ENCODE measurements at places on chromosomes 12 and 14.

DNA sequence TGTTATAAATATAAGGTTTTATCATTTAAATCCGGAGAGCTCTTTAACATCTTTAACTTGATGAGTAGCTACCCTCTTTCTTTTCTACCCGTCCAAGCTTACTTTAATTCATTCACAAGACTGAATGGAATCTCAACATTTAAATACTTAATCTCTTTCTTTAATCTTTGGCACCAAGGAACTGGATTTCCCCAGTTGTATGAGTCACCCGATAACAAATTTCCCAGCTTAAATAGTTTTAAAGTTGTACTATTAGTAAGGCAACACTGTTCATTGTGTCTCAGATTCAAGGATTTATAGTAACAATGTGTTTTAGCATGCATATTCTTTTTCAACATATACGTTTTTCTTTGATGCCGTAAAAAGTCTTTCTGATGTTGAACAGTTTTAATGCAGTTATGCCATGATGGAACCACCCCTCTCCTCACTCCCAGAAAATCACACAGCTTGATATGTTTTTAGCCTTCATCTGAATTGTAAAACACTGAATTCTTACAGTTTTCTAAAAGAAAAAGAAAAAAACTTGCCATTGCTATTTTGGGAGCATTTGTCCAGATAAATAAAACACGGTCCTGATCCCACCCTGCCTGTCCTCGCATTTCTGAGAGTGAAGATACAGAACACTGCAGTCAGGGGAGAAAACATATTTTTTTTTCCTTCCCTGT lies 16.0 kb upstream of the LRP6 start:
- DNase-seq, result no peak

GRCh38 chr12:24697769-24698168 lies 251.1 kb downstream of the BCAT1 start:
- no peak for DNase-seq

DNA sequence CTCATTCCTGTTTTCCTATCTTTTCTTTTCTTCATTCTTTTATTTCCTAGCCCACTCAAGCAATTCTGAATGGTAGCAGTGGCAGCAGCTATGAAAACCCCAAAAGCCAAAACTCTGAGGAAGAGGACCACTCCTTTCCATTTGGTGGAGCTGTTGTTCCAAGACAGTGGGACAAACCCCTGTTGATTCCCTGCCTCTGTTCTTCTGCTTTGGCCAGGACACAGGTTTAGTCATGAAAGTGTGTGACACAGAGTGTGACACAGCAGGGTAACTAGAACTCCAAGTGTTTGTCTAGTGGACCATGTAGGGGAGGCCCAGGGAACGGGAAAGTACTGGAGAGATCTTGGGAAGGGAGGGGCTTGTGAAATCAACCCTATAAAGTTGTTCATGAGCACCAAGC lies 71.1 kb downstream of the PTCSC3 start:
- DNase-seq, result no peak

DNA sequence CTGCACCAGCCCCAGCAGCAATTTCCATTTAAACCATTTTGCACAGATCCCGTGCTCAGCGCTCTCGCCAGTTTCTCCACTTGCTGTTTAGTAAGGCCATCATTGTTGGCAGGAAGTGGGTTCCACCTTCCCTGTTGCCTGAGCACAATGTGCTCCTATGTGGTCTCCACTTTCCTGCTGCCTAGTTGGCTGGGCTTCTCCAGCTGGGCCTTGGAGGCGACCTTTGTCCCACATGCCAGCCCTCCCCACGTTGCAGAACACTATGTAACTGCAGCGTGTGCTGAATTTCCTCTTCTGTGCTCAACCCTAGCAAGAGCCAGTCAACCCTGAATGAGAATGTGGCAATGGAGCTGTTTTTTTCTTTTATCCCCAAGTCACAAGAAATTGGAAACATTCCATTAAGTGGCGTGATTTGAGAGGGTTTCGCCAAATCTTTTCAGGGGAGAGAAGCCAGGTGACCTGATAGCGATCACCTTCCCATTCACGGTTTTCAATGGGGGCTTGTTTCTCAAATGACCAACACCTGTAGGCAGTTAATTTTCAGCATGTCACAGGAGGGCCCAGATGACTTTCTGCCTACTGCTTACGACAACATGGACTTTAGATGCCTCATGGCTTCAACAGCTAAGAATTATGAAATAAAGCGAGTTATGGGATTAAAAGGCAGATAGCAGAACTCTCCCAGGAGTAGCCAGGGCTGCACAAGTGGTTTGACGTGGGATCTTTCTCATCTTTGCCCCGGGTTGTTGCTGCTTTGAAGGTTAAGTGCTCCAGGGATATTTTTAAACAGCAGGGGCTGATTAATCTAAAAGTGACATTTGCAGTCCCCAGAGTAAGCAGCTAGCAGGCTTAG lies at the start of gene ACACB:
TSS of gene ACACB (plus strand) at position 830 of the 853 bp plus-strand sequence. CDS start 22,819 bp downstream, outside the sequence.
- peak; percentile 68 for DNase-seq

DNA sequence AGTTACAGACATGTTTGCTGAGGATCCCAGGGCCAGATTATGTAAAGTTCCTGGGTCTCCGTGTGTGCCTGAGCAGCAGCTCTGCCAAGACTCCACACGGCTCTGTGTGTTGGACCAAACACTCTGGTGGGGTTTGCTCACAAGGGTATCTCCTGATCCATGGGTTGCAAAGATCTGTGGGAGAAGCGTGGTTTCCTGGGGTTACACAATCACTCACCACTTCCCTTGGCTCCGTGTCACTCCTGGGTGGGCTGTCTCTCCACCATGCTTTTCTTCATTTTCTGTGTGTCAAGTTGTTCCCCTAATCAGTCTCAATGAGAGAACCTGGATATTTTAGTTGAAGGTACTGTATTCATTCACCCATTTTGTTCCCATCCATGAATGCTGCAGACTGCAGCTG lies 1088.8 kb downstream of the FSCB start:
- peak; percentile 11 for DNase-seq

- DNase-seq, result peak; percentile 47
These were observed 44.6 kb upstream of the NPFF start for GRCh38 chr12:53551889-53552291.

GRCh38 chr14:101128478-101129321 lies 225.2 kb upstream of the RTL1 start:
- DNase-seq, result no peak

DNA sequence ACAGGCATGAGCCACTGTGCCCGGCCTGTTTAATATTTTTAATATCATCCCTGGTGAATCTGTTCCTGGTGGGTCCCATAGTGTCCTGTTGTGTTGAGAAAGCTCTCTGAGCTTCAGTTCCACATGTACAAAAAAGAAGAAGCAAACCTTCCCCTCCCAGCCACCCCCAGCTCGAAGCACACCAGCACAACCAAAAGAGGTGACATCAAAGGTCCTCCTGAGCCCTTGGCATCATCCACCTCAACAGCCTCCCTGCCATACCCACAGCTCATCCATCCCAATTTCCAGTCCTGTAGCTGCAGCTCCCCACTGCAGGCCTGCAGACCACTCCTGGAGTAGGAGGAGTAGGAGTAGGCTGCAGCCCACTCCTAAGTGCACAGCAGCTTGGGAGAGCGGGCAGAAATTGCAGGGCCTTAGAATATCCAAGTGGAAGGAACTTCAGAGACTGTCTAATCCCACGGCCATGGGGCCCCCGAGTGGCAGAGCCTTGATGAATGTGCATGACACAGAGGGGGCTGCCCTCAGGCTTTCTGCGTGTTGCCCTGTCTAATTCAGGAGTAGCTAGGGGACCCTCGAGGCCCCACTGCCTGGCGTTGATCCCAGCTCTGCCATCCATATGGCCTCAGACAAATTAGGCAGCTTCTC lies 36.7 kb upstream of the CD9 start:
- no peak for DNase-seq

DNA sequence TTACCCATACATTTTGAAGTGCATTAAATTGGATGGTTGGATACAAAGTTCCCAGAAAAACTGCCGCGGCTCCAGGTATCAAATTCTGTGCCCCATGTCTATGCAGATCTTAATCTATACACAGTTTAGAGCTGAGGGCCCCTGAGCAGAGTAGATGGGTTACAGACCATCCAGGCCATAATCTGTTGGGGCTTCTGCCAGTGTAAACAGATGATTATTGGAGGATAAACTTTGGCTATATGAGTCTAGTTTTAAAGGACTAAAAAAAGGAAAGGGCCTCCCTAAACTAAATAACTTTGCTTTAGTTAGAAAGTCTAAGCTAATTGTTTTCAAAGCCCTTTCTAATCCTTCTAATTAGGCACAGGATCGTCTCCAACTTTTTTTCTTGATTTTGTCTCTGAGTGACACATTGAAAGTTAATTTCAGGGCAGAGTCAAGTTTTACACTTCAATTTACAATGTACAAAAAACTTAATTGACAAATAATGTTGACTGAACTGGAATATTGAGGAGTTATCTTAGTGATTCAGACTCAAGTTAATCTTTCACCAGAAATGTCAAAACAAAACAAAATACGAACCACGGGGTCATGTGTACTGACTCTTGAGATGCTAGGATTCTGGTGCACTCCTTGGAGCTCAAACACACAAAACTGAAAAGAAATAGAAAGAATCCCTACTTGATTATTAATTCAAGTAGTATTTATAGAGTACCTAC lies 133.9 kb upstream of the SCAF11 start:
- no peak for DNase-seq

DNA sequence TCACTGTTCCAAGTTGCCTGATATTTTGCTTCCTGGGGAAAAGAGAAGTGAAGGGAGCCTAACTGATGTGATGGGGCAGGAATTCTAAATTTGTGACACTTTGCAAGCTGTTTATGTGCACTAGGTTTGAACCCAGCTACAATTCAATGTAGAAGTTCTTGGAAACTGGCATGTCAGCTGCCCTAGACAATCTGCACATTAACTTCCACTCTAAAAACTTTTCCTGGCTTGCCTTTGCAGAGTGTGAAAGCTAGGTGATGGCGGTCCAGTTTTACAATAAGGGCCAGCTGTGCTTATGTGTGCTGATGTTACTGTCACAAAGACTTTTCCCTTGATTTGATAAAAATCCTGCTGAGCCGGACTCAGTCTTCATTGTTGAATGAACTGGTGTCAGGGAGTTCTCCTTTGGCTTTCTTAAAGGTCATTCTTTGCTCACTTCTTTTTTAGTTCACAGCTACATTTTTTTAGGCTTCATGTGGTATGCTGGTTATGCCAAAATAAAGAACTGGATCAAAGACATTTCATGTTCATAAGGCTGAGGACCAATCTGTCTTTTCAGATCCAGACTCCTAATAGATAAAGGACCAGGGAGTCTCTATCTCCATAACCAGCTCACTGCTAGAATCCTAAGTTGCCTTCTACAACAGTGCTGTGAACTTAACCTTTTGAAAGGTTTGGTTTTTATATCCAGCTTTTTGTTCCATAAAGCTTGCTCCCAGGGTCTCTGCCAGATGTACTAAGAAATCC lies 133.5 kb downstream of the TGFB3 start:
- no peak for DNase-seq

GRCh38 chr14:51216602-51217001 lies 23.4 kb upstream of the TMX1 start:
- no peak for DNase-seq

GRCh38 chr14:61569308-61569707 lies 126.0 kb upstream of the HIF1A start:
- no peak for DNase-seq

DNA sequence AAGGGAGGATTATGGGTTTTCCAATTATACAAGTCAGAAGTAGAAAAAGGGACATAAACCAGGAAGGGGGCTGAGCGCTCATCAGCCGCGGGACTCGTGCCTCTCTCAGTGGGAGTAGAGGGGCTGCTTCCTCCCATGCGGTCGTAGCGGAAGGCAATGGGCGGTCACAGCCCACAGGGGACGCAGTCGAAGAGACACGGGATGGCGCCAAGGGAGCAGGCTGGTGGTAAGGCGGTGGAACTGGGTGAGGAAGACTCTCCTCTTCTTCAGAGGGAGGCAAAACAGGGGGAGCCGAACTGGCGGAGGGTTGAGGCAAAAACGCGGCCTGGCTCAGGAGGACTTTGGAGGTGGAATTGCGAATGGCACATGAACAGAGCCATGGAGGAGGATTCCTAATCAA lies 677.7 kb downstream of the TMEM121 start:
- no peak for DNase-seq

GRCh38 chr14:23028799-23029198 lies 5.9 kb downstream of the PSMB5 start:
- DNase-seq, result peak; percentile 69

- no peak for DNase-seq
These were observed 2.6 kb downstream of the BMP4 start for GRCh38 chr14:53953828-53954550.

- DNase-seq, result no peak
These were observed 68.7 kb downstream of the RFX4 start for GRCh38 chr12:106651552-106651951.

DNA sequence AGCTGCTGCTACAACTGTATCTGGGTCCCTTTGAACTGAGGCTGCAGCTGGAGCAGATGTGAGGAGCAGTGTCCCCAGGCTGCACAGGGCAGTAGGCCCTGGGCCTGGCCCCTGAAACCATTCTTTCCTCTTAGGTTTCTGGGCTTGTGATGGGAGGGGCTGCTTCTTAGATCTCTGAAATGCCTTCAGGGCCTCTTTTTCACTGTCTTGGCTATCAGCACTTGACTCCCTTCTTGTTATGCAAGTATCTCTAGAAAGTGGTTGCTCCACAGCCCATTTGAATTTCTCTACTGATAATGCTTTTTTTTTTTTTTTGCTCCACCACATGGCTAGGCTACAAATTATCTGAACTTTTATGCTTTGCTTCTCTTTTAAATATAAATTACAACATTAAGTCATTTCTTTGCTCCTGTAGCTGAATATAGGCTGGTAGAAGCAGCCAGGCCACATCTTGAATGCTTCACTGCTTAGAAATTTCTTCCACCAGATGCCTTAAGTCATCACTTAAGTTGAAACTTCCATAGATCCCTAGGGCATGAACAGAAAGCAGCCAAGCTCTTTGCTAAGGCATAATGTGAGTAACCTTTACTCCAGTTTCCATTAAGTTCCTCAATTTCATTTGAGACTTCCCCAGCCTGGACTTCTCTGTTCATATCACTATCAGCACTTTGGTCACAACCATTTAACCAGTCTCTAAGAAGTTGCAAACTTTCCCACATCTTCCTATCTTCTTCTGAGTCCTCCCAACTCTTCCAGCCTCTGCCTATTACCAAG lies 41.1 kb downstream of the ACSM4 start:
- peak; percentile 58 for DNase-seq

DNA sequence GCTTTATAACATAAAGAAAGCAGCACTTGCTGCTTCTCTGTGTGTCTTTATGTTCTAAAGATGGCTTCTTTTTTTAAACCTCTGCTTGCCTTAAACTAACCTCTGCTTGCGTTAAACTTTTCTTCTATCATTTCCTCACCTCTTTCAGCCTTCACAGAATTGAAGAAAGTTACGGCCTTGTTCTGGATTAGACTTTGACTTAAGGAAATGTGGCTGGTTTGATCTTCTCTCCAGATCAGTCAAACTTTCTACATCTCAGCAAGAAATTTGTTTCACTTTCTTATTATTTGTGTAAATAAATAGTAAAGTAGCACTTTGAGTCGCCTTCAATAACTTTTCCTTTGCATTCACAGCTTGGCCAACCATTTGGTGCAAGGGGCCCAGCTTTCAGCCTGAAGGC lies 64.2 kb downstream of the CMAS start:
- DNase-seq, result no peak

GRCh38 chr14:42944284-42944683 lies 1337.6 kb downstream of the LRFN5 start:
- no peak for DNase-seq

GRCh38 chr12:84946753-84947152 lies 34.2 kb upstream of the SLC6A15 start:
- no peak for DNase-seq
